ENCODE measurements at places on chromosomes 1 and 21.

DNA sequence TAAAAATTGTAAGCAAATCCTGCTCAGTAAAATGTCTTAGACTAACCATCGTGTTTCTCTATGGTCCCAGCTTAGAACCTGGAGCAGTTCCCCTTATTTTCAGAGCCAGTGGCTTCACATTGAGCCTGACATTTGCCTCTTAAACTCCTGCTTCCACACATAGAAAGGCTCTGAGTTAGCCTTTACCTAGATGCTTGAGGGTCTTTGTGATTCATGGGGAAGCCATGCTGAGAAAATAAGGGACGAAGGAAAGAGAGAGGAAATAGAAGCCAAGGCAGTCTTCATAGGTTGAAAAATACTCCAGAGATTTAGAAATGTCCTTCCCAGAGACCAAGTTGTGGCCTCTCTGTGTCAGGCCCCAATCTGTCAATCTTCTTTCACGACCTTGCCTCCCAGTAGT, 16.1 kb upstream of the RBBP5 start:
- no peak for DNase-seq

- DNase-seq: no peak
These were observed 81.8 kb upstream of the PLXNA2 start for GRCh38 chr1:208326033-208326432.

DNA sequence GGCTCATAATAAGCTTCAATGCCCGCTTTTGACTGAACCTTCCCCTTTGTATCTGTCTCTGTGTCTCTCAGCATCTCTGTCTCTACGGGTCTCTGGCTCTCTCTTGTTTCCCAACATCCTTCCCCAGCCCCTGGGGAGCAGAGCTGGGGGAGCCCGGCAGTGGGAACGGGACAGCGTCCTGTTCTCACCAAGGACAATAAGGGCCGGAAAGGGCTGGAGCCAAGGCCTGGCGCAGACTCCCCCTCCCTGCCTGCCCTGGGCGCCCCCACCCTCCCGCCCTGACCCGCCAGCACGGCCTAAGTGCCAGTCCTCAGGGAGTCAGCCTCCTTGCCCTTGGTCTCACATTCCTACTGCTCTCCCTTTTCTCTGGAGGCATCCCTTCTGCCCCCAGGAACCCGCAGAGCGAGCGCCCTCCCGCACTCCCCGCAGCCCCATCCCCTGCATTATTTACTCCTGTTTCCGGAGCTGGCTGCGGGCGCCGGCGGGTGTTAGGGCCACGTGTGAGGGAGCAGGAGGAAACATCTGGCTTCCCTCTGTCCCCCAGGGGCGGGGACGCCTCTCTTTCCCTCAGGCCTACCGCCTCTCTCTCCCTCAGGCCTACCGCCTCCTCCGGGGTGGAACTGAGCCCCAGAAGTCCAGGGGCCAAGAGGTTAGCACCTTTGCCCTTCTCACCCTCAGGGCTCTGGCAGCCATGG, 6.5 kb downstream of the KRTCAP2 start:
- DNase-seq: no peak

DNA sequence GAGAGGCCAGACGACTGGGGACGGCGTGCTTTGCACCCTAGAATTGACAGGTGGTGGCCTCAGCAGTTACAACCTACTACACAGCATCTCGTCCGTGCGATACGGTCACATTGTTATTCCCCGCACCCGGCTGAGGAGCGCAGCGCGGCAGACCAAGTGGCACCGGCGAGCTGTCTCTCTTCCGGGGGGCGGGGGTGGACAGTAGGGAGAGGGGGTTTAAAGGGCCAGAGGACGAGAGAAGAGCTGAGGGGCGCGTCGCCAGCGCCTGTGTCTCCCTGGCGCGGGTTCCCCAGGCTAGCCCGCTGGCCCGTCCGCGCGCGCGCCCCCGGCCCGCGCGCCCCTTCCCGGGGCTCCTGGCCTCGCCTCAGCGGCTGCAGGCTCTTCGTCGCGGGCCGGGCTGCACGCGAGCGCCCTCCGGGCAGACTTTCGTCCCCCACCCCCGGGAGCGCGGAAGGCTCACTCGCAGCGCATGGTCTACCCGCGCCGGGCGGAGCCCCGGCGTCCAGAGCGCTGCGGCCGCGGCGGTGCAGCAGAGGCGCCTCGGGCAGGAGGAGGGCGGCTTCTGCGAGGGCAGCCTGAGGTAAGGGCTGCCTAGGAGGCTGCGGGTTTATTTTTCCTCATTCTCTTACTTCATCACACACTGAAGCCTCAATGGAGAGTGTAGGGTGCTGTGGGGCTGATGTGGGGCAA, at the start of gene PDE4B:
Gene PDE4B, plus strand, starts transcription at position 227 of the 690 bp plus-strand sequence.
- no peak for DNase-seq

DNA sequence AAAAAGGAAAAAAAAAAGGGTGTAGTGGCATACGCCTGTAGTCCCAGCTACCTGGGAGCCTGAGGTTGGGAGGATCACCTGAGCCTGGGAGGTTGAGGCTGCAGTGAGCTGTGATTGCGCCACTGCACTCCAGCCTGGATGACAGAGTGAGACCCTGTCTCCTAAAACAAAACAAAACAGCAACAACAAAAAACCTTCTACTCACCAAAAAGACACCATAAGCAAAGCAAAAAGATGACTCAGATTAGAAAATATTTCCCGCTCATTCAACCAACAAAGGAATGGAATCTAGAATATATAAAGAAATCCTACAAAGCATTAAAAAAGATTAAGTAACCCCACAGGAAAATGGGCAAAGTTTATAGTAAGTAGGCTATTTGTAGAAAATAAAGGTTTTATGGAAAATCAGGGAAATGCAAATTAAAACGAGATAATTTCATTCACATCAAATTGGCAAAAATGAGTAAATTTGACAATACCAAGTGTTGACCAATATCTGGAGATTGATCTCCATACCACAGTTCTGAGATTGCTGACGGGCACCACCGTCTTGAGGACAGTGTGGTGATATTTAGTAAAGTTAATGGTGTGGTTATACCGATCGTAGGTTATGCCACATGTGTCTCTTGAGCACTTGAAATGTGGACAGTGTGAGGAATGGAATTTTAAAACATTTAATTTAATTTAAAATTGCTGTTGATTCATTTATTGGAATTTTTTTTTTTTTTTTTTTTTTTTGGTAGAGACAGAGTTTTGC, 54.0 kb downstream of the PIK3CD start:
- DNase-seq: no peak

- no peak for DNase-seq
These were observed 61.1 kb upstream of the ACOT11 start for GRCh38 chr1:54486907-54487306.

GRCh38 chr21:34544032-34544496, 32.1 kb upstream of the KCNE1 start:
- DNase-seq: peak; percentile 39

DNA sequence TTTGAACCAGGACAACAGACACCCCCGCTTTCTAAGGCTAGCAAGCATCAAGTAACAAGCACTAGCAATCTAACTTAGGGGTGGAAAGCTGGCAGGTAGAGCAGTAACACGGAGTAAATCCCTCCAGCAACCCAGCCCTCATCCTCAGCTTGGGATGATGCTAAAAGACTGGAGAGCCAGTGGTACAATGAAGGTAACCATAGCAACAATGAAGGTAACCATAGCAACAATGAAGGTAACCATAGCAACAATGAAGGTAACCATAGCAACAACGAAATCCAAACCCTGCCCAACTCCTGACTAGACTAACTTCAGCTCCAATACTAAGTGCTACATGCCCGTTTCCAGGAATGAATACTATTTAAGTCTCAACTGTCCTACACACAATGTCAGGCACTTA, 22.2 kb upstream of the EIF4G3 start:
- no peak for DNase-seq

GRCh38 chr1:212629450-212630157, 21.0 kb downstream of the ATF3 start:
- DNase-seq: no peak

DNA sequence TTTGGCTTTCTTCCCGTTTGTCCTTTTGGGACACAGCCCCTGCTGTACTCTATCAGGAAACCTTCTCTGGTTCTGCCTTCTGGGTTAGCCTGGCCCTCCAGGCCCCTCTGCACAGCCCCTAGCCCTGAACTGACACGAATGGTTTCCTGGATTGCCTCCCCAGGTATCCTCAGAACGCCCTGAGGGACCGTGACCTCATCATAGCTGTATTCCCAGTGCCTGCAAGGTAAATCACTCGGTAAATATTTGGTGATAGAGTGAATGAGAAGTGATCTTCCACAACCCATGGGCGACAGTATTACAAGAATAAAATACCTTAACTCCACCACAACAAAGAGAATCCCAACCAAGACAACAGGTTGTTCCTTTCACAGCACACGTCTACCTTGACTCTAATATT, 637.2 kb downstream of the SMYD3 start:
- no peak for DNase-seq

DNA sequence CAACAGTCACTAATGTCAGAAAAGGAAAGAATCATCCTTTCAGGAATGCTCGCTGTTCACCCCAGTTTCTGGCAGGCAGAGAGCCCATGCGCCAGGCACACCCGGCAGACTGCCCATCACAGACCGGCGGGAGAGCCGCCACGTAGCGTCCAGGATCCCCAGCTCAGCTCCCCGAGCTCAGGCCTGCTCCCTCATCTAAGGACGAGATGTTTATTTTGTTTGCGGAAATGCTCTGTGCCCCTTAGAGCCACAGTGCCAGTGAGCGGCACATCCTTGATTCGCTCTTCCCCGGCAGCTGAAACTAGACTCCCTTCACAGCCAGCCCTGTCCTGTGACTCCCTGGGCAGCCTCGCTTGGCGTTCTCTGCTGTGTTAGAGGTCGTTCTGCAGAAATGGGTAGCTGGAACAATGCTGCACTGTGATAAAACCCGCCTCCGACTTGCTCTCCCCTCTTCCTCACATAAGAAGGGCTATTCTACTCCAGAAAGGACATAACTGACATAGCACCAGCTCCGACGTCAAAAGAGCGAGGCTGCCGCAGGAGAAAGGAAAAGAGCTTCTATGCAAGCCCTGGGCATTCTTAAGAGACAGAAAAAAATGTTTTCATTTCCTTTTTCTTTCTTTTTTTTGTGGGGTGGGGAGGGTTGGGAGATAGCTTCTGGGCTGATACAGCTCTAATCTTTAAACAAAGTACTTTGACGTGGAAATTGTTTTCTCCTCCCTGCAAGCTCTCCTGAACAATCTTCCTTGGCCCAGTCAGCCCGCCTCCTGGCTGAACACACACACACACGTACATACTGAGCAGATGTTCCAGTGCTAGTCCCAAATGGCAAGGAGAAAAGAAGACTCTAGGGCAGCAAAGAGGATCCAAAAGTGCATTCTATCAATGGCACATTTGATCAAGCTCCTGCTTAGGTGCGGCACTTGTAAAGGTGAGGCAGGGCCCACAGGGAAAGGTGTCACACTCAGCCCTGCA, 37.2 kb downstream of the MRAP start:
- DNase-seq: no peak

DNA sequence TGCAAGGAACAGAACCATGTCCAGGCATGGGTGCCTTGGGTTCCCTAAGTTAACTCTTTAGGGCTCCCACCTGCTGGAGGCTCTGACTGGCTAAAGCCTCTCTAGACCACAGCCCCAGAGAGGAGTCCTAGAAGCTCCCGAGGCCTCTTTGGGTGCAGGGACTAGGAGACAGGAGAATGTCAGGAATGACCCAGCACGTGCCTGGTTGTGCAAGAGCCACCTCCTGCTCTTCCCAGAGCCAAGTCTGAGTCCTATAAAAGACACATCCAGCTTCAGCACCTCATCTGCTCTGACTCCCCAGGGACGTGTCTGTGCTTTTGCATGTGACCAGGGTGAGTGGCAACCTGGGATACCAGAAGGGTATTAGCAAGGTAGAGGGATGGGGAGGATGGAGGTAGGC, at the start of gene LCE2D:
Gene LCE2D, plus strand, starts transcription at position 283 of the 400 bp plus-strand sequence. CDS start 726 bp downstream, outside the sequence.
- no peak for DNase-seq

GRCh38 chr21:41235201-41235600, 67.2 kb downstream of the BACE2 start:
- DNase-seq: no peak

- no peak for DNase-seq
These were observed 32.0 kb downstream of the PGBD5 start for GRCh38 chr1:230394134-230394533.

DNA sequence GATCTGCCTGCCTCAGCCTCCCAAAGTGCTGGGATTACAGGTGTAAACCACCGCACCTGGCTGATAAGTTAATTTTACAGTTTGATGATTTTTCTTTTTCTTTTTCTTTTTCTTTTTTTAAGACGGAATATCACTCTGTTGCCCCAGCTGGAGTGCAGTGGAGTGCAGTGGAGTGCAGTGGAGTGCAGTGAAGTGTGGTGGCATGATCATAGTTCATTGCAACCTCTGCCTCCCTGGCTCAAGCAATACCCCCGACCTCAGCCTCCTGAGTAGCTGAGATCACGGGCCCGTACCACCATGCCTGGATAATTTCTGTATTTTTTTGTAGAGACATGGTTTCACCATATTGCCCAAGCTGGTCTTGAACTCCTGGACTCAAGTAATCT, 84.4 kb upstream of the CXADR start:
- DNase-seq: no peak

DNA sequence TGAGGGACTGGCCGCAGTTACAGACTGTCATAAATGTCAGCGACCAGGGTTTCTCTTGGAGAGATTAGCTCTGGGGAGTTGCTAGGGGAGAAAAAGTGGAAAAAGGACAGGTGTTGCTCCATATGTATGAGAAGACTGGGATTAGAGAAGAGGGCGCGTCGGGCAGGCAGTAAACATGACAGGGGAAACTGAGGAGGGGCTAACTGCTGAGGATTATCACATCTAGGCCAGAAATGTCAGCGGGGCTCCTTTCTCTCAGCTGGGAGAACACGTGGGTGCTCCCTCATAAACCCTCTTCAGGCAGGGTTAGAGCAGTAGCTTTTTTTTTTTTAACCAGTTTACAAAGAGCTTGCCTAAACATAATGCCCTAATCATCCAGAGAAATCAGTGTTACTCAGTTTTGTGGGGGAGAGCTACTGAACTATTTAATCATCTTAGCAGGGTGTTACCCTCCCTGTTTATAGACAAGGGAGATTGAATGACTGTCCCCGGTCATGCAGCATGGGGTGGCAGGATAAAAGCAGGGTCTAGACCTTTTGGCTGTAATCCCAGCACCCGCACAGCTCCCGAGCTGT, 35.2 kb downstream of the ELAPOR1 start:
- no peak for DNase-seq

GRCh38 chr21:34702341-34703170, 33.8 kb downstream of the CLIC6 start:
- no peak for DNase-seq

- DNase-seq: no peak
These were observed 262.6 kb downstream of the CAMTA1 start for GRCh38 chr1:7047866-7048265.

GRCh38 chr1:228062085-228062791, 20.3 kb upstream of the ARF1 start:
- no peak for DNase-seq
